ENCODE measurements at places on chromosomes 11 and 22.
A peak's percentile ranks its signal among the peaks of the same experiment; 100 is the strongest.

GRCh38 chr11:56923116-56923515 lies 65.6 kb upstream of the OR5AK2 start:
- DNase-seq: no peak

- no peak for DNase-seq
These were observed 61.4 kb downstream of the FAM83F start for GRCh38 chr22:40056154-40056553.

- no peak for DNase-seq
These were observed 297.7 kb upstream of the CCDC90B start for GRCh38 chr11:83583757-83584366.

DNA sequence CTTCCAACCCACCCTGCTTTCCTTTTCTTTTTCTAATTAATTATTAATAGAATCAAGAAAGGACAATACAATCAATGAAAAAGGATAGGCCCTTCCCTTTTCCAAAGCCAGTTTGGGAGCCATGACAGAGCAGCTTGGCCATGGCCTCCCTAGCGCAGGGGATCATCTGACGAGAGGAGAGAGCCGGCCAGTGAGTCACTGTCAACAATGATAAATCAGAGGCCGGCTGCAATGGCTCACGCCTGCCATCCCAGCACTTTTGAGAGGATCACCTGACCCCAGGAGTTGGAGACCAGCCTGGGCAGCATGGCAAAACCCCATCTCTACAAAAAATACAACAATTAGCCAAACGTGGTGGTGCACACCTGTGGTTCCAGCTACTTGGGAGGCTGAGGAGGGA lies 27.5 kb upstream of the KRTAP5-7 start:
- DNase-seq: no peak

DNA sequence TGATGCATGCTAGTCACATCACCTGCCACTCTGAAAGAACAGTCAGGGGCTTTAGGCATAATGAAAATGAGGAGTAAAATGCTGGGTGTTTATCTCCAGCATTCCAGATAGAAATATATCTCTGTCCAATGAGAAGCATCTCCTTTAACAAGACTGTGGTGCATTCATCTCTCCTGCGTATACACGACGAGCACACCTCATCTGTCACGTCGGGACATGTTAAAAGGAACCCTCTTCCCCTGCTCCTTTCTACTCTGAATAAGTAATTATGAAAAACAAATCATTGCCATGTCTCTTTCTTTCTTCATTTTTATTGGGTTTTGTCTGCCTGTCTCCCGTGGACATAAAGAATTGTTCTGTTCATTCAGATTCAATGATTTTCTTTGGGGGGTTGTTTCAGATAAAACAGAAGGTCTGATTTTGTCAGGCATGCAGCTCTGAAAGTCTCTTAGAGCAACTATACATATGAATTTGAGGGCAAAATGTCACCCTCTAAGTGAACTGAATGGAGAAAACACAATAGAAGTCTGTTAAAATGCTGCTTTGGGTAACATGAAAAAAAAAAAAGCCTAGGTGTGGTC lies 195.0 kb downstream of the MAML2 start:
- no peak for DNase-seq

DNA sequence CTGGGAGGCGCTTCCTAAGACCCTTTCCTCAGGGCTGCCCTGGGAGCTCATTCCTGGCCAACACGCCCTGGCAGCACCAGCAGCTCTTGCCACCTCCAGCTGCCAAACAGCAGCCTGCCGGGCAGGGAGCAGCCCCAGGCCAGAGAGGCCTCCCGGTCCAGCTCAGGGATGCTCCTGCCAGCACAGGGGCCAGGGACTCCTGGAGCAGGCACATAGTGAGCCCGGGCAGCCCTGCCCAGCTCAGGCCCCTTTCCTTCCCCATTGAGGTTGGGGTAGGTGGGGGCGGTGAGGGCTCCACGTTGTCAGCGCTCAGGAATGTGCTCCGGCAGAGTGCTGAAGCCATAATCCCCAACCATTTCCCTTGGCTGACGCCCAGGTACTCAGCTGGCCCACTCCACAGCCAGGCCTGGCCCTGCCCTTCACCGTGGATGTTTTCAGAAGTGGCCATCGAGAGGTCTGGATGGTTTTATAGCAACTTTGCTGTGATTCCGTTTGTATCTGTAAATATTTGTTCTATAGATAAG lies 7.6 kb downstream of the SLC39A13 start:
- no peak for DNase-seq

DNA sequence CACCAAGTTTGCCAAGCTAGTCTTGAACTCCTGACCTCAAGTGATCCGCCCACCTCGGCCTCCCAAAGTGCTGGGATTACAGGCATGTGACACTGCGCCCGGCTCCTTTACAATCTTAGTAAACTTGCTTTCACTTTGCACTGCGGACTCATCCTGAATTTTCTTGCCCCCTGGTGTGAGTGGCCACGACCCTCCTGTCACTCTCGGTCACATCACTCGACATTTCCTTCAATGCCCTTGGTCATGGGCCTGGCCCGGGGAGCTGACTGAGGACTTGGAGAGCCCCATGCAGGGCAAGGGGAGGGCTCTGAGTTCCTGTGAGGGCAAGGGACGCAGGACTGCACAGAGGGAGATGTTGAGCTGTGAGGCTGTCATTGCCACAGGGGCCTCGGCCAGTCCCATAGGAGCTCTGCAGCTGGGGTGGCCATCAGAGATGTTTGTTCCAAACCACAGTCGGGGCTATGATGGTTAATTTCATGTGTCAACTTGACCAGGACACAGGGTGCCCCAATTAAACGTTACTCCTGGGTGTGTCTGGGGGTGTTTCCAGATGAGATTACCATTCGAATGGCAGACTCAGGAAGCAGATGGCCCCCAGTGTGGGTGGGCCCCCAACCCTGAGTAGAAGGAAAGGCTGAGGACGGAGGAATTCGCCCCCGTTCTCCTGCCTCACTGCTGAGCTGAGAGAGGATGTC lies 21.2 kb downstream of the A4GALT start:
- no peak for DNase-seq

- DNase-seq: no peak
These were observed 46.2 kb upstream of the SLC36A4 start for GRCh38 chr11:93244018-93244417.

- DNase-seq: peak; percentile 38
These were observed 167.0 kb downstream of the BUD13 start for GRCh38 chr11:116605543-116606459.

- DNase-seq: no peak
These were observed 4.3 kb upstream of the GP1BB start for GRCh38 chr22:19719050-19719482.

- DNase-seq: no peak
These were observed at the start of gene OR6Q1 for GRCh38 chr11:58030653-58031052. Gene OR6Q1, plus strand, starts transcription at chr11:58030953. Its CDS starts 0 bp downstream, at chr11:58030953.

GRCh38 chr11:65102142-65103095 lies 6.4 kb downstream of the VPS51 start:
- no peak for DNase-seq

DNA sequence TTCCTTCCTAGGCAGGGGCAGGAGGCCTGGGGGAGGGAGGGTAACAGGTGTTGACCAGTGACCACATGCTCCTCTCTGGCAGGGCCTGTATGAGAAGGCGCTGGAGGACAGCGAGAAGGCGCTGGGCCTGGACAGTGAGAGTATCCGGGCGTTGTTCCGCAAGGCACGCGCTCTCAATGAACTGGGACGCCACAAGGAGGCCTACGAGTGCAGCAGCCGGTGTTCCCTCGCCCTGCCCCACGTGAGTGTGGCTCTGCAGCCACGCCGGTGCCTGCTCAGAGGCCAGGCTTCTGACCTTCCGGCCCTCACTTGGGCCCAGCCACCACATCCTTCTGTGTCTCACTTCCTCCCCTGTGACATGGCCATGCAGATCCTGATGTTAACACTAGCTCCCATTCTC lies 25.8 kb downstream of the ZC3H7B start:
- DNase-seq: no peak

- DNase-seq: no peak
These were observed 2.0 kb downstream of the KCNE3 start for GRCh38 chr11:74465291-74465708.
